ENCODE measurements at places on chromosomes 11 and 22.

DNA sequence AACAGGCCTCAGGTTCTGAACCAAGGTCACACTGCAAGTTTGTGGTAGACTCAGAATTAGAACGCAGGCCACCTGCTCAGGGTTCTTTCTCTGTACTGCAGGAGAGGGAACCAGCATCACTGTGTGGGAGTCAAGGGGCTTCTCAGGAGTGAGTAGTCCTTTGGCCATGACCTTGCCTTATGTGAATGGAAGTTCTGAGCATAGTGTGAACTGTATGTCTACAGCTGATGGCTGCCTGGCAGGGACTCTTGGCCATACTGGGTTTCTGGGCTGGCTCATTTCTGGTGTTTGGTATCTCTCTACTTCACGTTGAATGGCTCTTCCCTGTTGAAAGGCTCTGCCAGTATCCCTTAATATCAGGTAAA, 40.1 kb upstream of the TUB start:
- no peak for DNase-seq

GRCh38 chr22:37427135-37427710, at the start of gene ELFN2:
ELFN2 (minus strand) TSS chr22:37427479; CDS start chr22:37375534, 51,945 bp downstream.
- DNase-seq = no peak

- DNase-seq = peak; percentile 48
Measured at GRCh38 chr22:20243537-20244249, 24.4 kb downstream of the RTN4R start.

GRCh38 chr22:41757502-41757901, 43.0 kb upstream of the CCDC134 start:
- no peak for DNase-seq

DNA sequence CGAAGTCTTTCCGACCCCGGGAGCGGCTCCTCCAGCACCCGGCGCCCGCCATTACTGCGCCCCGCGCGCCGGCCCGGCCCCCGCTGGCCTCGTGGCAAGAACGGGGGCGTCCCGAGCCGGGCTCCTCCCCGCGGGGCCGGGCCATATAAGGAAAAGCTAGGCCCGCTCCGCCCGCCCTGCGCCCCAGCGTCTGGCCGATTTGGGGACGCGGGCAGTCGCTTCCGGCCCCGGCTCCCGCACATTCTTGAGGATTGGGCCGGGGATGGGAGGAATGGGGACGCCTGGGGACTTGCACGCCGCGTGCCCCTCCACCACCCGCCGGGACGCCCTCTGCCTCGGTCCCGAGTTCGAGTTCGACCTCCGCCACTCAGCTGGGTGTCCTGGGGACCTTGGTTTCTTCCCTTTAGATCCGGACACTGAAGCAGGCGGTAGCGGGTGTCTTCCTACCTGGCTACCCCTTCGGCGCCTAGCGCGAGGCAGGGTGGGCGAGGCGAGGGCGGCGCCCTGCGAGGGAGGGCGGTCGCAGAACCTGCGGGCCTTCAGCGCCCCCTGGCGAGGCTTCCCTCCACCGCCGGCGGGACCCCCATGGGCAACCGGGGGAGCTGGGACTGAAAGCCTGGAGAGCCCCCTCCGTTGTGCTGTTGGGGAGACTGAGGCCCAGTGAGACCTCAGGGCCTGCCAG, 3.8 kb downstream of the SMTN start:
- DNase-seq = peak; percentile 71

- DNase-seq = no peak
Measured at GRCh38 chr11:88484873-88485621, 147.5 kb upstream of the CTSC start.

GRCh38 chr22:20378110-20378509, 15.8 kb upstream of the ZNF74 start:
- DNase-seq = no peak

- DNase-seq = no peak
Measured at GRCh38 chr11:19763330-19763729, 50.7 kb downstream of the NAV2 start.

GRCh38 chr11:70108250-70108649, 30.1 kb downstream of the ANO1 start:
- no peak for DNase-seq

- DNase-seq = no peak
Measured at GRCh38 chr11:417652-418342, 3.0 kb upstream of the SIGIRR start.

- DNase-seq = no peak
Measured at GRCh38 chr11:10680956-10681487, 12.5 kb downstream of the IRAG1 start.

- DNase-seq = peak; percentile 95
Measured at GRCh38 chr22:40499209-40499623, 128.8 kb downstream of the SGSM3 start.

GRCh38 chr22:39955675-39956074, 4.5 kb upstream of the TMA7B start:
- DNase-seq = no peak

DNA sequence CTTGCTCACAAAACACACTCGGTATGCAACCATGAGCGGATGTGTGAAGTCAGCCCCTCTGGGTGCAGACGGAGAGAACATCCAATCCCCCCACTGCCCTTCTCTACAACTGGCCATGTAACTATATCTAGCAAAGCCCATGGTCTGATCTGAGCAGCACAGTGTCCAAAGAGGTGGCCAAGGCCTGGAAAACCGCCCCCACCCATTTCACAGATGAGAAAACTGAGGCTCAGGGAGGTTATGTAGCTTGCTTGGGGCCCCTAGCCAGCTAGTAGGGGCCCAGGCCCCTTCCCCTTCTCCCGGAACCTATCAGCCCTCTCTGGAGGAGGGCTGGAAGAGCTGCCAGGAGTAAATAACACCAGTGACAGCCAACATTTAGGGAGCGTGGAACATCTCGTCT, 15.4 kb upstream of the NEFH start:
- no peak for DNase-seq

GRCh38 chr11:73367482-73368024, 8.6 kb upstream of the RELT start:
- no peak for DNase-seq

- DNase-seq = no peak
Measured at GRCh38 chr22:29080106-29080975, 7.5 kb downstream of the KREMEN1 start.

DNA sequence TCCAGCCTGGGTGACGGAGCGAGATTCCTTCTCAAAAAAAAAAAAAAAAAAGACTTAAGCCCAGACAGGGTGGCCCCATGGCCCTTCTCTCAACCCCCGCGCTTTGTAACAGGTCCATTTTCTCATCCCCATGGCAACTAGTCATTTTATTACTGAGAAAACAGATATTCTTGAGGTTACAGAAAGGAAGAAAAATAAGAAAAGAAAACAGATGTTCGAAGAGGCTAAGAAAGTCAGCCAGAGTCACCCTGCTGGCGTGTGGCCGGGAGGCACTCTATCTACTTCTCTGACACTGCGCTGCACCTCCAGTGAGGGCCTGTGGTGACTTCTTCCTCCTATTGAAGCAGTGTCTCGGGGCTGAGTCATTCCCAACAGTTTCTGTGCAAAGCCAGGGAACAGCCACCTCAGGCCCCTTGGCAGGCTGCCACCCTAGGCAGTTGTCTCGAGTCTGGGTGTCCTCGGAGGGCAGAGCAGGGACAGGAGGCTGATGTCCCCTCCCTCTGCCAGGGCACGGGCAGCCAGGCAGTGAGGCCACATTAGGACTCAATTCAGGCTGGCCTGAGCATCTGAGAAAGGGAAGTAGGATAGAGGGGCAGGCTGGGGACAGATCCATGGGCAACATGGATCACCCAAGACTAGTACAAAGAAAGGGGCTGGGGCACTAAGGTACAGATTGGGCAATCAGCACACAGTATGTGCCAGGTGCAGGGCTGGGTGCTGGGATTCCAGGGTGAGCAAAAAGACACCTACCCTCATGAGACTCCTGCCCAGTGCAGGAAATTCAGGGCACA, 16.4 kb upstream of the SYVN1 start:
- DNase-seq = peak; percentile 20

- DNase-seq = no peak
Measured at GRCh38 chr11:73614591-73614990, 16.7 kb upstream of the FAM168A start.

DNA sequence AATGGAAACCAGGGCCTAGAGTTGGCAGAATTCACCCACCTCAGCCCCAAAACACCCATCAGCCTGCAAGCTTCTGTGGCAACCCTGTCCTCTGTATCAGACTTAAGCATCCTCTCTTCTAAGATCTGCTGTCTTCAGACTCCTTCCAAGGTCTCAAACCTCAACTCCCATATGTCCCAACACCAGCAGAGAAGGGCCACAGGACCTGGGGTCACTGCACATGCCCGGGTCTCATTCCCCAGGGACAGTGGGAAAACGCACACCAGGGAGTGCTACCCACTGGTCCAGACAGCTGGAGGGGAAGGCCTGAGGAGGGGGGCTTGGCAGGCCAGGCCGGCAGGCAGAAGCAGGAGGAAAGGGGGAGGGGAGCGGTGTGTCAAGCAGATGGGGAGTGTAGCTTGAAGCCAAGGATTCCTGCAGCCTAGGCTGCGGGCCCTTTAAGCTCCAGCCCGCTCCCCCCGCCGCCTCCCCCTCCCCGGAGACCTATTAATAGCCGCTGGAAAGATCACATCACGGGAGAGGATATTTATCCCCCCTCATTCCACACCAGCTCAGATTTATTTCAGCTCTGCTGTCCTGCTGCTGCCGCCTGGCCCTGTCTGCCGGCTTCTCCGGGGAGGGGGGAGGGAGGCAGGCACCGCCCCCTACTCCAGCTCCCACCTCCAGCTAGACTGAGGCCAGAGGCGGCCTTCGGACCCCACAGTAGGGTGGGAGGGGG, 16.7 kb downstream of the BCL9L start:
- DNase-seq = peak; percentile 92
